Endothelial cell (in vitro differentiated cells): ENCODE measurements at places on chromosomes 4 and X. TPM values are rescaled to one million over a fixed set of nuclear protein-coding genes. Genes with fewer than 3 reads are reported as not detected.

- no peak for DNase-seq
- no peaks in the 10 kb centered on the region for H3K36me3 ChIP-seq
Measured at GRCh38 chr4:1370321-1371124, 23.5 kb downstream of the UVSSA start.

GRCh38 chr4:141849778-141850177 lies 213.4 kb downstream of the IL15 start:
- H3K36me3 ChIP-seq: no peaks in the 10 kb centered on the region
- H3K4me1 ChIP-seq: no peaks in the 10 kb centered on the region
- no peak for DNase-seq
- H3K27me3 ChIP-seq: no peaks in the 10 kb centered on the region
- H3K4me3 ChIP-seq: no peak overlapping the region

CAPN6 gene
- total RNA-seq: 1.5 TPM

KCNIP4 gene
- 0.31 TPM for total RNA-seq

GRCh38 chr4:77927991-77928925 lies 65.6 kb downstream of the MRPL1 start:
- no peak for DNase-seq
- H3K4me1 ChIP-seq: peaks cover 10% of the 10 kb centered on the region
- peaks cover 18% of the 10 kb centered on the region for H3K36me3 ChIP-seq
- H3K27ac ChIP-seq: peak overlapping the region; percentile 91

- no peak for DNase-seq
- H3K36me3 ChIP-seq: peaks cover 14% of the 10 kb centered on the region
- peaks cover 4% of the 10 kb centered on the region for H3K27me3 ChIP-seq
- H3K4me1 ChIP-seq: no peaks in the 10 kb centered on the region
- no peak overlapping the region for H3K27ac ChIP-seq
Measured at GRCh38 chrX:850471-850916, 219.9 kb downstream of the SHOX start.

PAK3 gene
- total RNA-seq: 4.0 TPM

SATL1 gene
- total RNA-seq: 0.15 TPM

GRCh38 chr4:97123573-97123972 lies 1019.7 kb downstream of the STPG2 start:
- no peaks in the 10 kb centered on the region for H3K36me3 ChIP-seq
- DNase-seq: no peak
- H3K27ac ChIP-seq: no peak overlapping the region
- peaks cover 4% of the 10 kb centered on the region for H3K4me1 ChIP-seq

LRAT gene
- total RNA-seq: 0.64 TPM

DNA sequence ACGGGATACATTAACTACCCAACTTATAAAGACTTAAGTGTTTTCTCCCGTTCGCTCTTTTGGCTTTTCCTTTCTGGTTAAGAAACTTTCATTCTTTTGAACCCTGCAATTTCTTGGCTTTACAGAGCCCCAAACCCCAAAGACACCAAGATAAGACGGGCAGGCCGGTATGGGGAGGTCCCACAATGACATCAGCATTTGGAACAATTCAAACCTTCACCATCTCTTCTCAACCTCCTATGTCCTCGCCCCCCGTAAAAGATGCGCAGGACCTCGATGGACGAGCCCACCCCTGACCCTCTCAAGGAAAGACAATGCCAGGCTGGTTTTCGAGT lies 999 bp downstream of the ZNF518B start:
- DNase-seq: no peak
- H3K27me3 ChIP-seq: peaks cover 21% of the 10 kb centered on the region
- H3K4me3 ChIP-seq: peak overlapping the region; percentile 96
- H3K27ac ChIP-seq: peak overlapping the region; percentile 94
- peaks cover 23% of the 10 kb centered on the region for H3K36me3 ChIP-seq

DNA sequence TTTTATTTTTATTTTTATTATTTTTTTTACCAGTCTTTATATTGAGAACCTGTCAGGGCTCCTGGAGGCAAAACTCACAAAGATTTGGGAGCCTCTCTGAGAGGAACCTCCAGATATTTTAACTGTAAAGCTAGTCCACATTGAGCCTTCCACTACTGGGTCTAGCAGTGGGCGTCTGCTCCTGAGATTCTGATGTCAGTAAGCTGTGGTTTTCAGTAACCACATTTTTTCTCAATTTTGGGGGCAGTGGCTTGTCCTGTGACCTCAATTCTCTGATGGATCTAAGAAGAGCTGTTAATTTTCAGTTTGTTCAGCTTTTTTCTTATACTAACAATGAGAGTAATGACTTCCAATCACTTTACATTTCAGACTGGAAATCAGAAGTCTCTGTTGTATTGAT lies 23.6 kb upstream of the GPRASP1 start:
- DNase-seq: no peak
- H3K4me3 ChIP-seq: no peak overlapping the region
- H3K36me3 ChIP-seq: peaks cover 13% of the 10 kb centered on the region

DNA sequence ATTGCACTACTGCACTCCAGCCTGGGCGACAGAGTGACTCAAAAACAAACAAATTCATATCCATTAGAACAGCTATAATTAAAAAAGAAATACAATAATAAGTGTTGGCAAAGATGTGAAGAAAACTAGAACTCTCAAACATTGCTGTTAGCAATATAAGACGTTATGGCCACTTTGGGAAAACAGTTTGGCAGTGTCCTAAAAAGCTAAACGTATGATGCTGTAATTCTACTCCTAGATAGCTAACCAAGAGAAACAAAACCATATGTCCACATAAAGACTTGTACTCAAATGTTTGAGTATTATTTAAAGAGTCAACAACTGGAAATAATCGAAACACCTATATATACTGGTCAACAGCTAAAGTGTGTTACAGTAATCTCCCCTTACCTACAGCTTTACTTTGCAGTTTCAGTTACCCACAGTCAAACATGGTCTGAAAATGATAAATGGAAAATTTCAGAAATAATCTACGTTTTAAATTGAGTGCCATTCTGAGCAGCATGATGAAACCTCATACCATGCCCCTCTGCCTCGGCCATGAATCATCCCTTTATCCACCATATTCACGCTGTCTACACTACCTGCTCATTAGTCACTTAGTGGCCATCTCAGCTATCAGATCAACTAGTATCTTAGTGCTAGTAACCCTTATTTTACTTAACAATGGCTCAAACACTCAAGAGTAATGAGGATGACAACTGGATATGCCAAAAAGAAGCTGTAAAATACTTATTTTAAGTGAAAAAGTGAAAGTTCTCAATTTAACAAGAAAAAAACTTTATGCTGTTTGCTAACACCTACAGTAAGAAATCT lies 4.9 kb downstream of the ELF2 start:
- no peak overlapping the region for H3K4me3 ChIP-seq
- DNase-seq: no peak
- H3K27ac ChIP-seq: no peak overlapping the region
- H3K27me3 ChIP-seq: peaks cover 7% of the 10 kb centered on the region
- H3K36me3 ChIP-seq: peaks cover 6% of the 10 kb centered on the region

DNA sequence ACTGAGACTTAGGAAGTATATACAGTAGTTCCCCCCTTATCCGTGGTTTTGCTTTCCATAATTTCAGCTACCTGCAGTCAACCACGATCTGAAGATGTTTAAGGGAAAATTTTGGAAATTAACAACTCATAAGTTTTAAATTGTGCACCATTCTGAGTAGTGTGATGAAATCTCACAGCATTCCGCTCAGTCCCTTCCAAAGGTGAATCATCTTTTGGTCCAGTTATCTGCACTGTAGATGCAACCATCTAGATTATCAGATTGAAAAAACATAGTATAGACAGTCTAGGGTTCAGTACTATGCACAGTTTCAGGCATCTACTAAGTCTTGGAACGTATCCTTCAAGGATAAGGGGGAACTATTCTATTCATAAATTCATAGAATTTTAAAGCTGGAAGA lies 109.0 kb downstream of the ANXA3 start:
- peaks cover 2% of the 10 kb centered on the region for H3K27me3 ChIP-seq
- DNase-seq: no peak
- no peak overlapping the region for H3K4me3 ChIP-seq
- no peak overlapping the region for H3K27ac ChIP-seq
- H3K36me3 ChIP-seq: peaks cover 4% of the 10 kb centered on the region

- H3K27ac ChIP-seq: no peak overlapping the region
- no peaks in the 10 kb centered on the region for H3K36me3 ChIP-seq
- H3K4me3 ChIP-seq: no peak overlapping the region
- no peak for DNase-seq
- H3K27me3 ChIP-seq: no peaks in the 10 kb centered on the region
Measured at GRCh38 chr4:186643501-186644310, 80.0 kb downstream of the FAT1 start.

- H3K4me3 ChIP-seq: no peak overlapping the region
- no peaks in the 10 kb centered on the region for H3K36me3 ChIP-seq
- DNase-seq: no peak
- H3K4me1 ChIP-seq: peaks cover 4% of the 10 kb centered on the region
- H3K27me3 ChIP-seq: peaks cover 2% of the 10 kb centered on the region
- H3K27ac ChIP-seq: no peak overlapping the region
Measured at GRCh38 chr4:110287130-110287529, 88.7 kb upstream of the ELOVL6 start.

SPIN2A gene
- 1.6 TPM for total RNA-seq

DNA sequence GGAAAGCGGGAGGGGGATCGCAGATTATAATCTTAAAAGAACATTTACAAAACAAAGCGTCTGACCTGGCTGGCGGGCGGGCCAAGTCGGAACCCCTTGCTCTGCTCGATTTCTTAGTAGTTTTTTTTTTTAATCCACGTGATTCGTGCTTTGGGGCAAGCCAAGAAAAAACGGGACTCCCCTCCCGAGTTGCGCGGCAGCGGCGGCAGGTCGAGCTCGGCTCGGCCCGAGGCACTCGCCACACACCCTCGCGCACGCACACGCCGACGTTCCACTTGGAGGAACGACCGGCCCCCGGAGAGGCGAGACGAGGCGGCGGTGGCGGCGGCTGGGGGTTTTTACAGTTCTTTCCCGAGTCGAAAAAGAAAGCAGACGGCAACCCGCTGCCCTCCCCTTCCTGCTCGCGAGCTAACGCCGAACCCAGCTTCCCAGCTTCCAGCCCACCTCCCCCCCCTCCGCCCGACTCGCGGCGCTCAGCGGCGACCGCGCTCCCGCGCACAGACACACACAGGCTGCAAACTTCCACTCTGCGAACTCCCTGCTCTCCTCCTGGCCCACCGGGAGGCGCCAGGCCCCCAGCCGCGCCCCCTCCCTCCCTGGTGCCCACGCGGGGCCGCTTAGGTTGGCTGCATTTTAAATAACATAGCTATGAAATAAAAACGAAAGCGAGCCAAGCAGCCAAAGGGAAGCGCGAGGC lies 1.2 kb downstream of the BCOR start:
- no peak overlapping the region for H3K27ac ChIP-seq
- peaks cover 21% of the 10 kb centered on the region for H3K4me1 ChIP-seq
- peak overlapping the region; percentile 85 for H3K4me3 ChIP-seq
- H3K36me3 ChIP-seq: peaks cover 4% of the 10 kb centered on the region
- H3K27me3 ChIP-seq: peaks cover 5% of the 10 kb centered on the region

DNA sequence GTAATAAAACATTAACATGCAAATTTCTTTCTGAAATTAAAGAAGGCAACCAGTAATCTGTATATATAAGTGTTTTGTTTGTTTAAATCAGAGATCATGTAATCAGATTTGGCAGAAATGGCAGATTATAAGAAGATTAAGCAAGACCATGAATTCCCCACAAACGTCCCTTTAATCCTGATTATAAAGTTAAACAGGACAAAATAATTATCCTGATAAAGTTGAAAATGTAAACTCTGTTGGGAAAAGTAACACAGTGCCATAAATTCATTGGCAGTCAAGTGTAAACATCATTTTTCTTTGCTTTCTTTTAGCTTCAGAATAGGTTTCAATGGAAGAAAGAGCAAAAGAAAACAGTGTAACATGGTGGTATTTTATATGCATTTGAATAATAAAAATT lies 256.3 kb downstream of the KCNIP4 start:
- H3K27me3 ChIP-seq: no peaks in the 10 kb centered on the region
- no peak overlapping the region for H3K27ac ChIP-seq
- H3K36me3 ChIP-seq: no peaks in the 10 kb centered on the region
- no peak for DNase-seq
- no peak overlapping the region for H3K4me3 ChIP-seq
- peaks cover 7% of the 10 kb centered on the region for H3K4me1 ChIP-seq
